Epithelial cell of prostate (primary cell): ENCODE measurements at places on chromosomes 11 and 22.

GRCh38 chr11:23078289-23078971 lies 218.2 kb upstream of the CCDC179 start:
- DNase-seq = no peak

- no peak for DNase-seq
Measured at GRCh38 chr11:108592591-108593213, 866 bp downstream of the EXPH5 start.

DNA sequence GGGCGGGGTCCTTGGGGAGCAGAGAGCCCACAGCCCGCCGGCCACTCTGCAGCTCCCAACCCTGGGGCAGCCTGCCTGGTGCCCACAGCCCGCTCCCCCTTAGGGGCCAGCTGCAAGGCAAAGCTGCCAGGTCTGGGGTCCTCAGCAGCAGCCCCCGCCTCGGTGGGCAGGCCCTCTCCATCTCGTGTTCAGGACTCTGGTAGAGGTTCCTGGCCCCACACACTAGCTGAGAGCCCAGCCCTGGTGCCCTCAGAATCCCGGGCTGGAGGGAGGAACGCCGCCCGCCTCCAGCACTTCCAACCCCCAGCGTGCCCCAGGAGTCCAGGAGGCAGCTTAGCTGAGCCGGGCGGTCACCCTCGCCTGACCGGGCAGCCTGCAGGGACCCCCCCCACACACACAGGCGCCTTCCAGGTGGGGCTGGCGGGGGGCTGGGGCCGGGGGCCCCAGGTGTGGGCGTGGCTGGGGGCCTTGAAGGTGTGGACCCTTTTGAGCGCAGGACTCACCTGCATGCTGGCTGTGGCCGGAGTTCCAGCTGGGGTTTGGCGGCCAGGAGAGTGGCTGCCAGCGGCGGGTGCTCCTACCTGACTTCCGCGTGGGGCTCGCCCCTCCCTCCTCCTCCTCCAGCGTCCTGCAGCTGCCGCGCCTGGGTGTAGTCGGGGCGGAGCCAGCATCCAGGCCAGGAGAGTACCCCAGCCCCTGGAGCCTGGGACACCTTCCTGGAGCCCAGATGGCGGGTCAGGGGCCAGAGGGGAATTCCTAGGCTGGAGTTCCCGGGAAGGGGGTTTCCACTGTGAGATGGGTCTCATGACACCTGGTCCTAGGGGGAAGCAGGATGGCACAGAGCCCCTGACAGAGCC lies at the start of gene ANO9:
ANO9 (minus strand) TSS at position 594 of the 857 bp plus-strand sequence; CDS start at position 509, 85 bp downstream.
- DNase-seq = no peak

DNA sequence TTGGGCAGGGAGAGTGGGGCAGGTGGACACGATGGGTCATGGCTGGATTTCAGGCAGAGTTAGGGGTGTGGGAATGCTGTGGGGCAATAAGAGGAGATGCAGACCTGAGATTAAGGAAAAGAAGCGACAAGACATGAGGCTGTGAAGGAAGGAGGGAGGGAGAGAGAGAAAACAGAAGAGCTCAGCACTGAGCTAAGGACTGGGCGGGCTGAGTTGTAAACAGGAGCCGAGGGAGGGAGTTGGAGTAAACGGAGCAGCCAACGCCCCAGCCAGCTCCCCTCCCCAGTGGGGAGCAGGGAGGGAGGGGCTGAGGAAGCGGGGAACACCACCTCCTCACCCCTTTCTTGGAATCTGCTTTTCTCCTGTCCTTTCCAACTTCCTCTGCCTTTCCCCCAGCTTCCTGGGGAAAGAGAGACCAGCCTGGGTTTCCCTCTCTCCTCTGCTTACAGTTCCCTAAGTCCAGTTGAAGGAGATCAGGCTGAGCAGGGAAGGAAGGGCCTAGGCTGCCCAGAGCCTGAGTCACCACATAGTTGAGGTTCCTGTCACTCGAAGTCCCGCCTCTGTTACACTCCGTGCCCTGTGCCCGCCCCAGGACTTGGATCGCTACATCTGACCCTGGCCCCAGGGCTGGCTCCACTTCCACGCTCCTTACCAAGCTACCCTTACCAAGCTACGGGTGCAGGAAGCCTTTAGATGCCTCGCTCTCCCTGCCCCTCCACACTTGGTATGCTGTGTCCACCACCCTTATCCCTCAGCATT lies 6.7 kb upstream of the AHNAK start:
- peak; percentile 77 for DNase-seq

DNA sequence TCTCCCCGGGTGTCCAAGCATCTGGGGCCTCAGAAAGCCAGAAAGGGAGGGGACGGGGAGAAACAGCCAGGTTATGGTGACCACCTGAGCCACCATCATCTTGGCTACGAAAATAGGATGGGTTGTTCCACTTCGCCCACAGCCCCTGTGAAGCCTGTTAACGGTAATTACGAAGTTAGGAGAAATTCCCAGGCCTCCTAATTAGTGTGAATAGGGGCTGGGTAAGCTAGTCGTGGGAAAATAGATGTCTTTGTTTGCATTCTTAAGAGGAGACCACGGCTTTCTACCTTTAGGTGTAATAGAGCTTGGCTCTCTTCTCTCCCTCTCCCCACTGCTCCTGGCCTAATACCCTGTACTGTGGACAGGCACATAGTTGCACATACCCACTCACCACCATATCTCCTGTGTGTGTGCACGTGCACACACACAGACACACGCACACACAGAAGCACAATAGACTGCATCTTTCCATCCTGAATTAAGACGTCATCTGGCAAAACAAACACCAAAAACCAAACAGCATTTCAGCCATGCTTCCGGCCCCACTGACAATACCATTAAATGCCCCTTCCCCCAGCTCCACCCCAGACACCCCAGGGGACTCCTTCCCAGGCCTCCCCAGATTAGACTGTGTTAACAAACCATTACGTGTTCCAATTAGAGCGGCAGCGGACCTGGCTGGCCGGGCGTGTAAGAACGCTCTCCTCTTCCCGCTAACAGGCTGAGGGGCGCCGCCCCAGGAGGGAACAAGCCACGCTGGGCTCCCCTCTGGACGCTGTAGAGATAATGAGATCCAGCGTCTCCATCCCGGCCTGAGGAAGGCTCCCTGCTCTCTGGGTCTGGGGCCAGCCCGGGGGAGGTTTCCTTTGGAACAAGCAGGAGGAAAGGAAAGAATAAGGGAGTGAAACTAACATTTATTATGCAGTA lies 72.8 kb downstream of the TP53I11 start:
- DNase-seq = no peak

DNA sequence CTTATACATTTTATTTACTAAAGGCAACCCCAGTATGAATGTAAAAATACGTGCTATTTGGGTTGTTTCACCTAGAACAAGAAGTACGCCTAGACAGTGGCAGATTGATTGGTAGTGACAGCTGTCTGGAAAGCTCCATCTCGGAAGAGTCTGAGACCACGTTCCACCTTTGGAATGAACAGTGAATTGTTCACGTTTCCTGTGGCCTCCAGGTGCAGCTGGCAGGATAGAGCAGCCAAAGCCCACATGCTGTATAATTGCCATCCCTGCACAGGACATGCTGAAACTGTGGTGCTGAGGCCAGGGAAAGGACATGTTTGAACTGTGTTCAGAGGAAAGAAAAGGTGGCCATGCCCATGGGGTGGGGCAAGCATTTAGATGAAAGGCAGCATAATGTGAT lies 218.7 kb upstream of the MTNR1B start:
- DNase-seq = no peak

DNA sequence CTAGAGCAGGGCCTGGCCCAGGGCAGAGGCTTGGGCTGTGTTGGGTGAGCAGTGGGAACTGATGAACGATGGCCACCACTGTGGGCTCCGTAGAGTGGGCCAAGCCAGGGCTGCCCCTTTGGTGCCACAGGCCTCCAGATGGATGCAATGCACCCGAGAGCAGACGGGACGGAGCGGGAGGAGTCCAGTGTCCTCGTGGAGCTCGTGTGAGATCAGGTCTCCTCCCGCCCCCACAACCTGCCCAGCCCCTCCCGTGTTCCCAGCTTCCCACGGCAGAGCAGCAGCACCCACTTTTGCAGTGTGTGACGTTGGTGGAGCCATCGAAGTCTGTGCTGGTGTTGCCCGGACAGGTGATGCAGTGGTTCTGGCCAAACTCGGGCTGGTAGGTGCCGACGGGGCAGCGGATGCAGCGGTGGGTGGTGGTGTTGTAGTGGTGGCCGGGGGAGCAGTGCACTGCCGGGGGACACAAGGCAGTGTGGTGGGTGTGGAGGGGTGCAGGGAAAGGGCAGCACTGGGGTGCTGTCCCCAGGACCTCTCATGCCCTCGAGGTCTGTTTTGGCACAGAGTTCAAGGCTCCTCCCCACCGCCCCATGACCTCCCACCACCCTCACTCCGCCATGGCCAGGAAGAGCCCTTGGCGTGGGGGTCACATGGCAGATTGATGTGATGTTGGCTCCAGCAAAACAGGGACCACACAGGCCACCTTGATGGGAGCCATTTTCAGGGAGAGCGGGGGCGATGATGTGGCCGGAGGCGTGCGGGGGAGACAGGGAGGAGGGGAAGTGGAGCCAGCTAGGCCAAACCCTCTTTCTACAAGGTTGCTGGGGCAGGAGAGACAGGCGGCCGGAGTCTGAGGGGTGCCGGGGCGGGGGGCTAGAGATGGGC lies 23.9 kb upstream of the TTLL12 start:
- no peak for DNase-seq

DNA sequence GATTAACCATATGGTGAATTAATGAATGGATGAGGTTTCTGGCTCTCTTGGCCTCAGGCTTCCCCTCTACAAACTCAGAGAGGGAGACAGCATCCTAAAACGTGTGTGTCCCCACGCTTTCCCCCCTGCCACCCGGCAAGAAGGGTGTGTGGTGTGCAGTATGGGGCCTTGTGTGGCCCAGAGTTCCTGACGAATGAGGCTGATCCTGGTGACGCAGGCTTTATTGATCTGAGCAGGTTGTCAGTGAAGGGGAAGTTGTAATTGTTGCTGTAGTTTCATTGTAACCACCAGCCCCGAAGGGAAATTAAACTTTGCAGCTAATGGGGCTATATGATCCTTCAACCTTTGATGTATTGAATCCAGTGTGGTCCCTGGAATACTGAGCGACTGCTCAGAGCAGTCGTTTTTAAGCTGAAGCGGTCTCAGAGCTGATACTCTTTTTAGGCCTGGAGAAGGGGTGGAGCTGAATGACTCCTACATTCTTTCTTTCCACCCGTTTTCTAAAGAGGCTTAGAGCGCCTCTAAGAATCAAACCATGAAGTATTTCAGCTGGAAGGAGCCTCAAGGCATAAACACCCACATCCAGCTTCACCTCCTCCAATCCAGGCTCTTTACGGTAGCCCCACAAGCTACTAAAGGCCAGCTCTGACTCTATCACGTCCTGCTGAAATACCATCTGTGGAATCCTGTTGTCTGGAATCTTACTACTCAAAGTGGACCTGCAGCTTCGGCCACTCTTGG lies 284.7 kb downstream of the MIAT start:
- DNase-seq = no peak

DNA sequence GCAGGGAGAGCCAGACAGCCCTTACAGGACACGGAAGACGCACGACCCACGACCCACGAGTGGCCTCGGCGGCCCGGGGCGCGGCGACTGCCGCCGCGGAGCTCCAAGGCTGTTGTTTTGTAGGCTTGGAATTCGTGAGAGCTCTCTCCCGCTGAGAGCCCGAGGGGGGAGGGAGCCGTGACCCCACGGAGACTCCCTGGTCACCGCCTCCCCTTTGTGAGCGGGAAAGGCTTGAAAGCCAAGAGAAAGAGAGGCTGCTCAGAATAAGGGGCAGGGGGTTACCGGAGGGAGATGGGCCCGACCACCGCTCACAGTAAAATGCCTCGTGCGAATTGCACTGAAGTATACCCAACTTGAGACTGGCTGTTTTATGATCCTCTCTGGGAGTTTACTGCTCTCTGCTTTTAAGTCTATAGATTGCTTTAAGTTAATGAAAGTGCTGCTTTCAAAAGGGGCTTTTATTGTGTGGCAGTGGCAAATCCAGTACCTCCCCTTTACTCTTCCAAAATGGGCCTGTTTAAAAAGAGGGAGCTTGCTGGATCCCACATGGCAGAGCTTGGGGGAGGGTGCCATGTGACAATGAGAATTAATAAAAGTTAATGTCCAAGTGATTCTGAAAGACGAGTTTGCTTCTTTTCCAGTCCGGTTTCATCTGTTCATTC lies 2.9 kb downstream of the PKNOX2 start:
- no peak for DNase-seq

GRCh38 chr11:113168354-113169342 lies 145.7 kb upstream of the TTC12 start:
- no peak for DNase-seq

- no peak for DNase-seq
Measured at GRCh38 chr22:37906364-37907008, 389 bp downstream of the MICALL1 start.

- peak; percentile 78 for DNase-seq
Measured at GRCh38 chr11:12086271-12087074, 23.9 kb upstream of the MICAL2 start.

DNA sequence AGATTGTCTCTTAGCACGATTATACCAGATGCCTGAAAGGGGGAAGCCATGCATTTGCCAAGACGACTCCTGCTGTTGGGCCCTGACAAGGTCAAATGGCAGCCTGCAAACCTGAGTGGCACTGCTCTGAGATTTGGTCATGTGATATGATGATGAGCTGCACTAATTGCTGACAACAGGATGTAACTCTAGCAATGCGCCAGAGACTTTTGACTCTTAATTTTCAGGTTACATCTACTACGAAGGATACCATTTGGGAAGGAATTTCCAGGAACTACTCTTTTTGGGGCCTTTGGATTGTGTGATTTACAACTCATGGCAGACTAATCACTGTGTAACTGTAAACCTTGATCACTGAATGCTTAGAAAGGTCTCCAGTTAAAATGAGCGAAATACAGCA lies 13.1 kb downstream of the TREH start:
- no peak for DNase-seq

DNA sequence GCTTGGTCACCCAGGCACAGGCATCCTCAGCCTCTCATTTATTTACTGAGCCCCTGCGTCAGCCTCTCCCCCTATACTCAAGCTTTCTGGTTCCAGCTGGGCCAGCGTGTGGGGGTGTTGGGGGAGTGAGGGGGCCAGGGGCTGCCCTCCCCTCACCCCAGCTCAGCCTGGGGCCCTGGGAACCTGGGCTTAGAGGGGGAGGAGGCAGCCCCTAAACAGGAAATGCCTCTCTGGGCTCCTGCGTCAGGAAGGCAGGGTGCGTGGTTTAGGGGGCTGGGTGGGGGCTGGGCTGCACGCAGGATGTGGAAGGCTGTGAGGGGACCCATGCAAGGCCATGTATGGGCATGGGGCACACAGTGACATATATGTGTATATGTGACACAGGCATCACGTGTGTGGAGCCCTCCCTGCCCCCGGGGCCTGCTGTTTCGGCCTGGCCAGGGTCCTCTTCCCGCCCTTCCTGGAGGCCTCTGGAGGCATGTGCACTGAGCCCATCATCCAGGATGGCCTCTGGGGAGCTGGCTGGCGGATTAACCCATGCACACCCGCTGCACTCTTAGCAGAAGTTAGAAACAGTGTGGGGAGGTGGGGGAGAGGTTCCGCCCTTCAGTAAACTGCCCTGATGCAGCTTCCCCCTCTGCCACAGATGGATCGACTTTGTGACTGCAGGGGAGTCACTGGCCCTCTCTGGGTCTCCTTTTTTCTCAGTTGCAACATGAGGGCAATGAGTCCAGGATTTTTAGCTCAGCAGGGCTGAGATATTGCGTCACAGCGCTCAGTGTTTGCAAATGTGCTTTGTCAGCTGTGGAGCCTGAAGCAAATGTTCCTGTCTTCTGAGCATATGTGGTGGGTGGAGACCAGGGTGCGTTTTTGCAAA lies 1.1 kb upstream of the CD248 start:
- DNase-seq = no peak

GRCh38 chr11:112790286-112790685 lies 170.9 kb upstream of the NCAM1 start:
- DNase-seq = no peak

- peak; percentile 26 for DNase-seq
Measured at GRCh38 chr22:45918459-45919370, 58.2 kb downstream of the WNT7B start.

GRCh38 chr22:45308957-45309421 lies 745 bp upstream of the FAM118A start:
- no peak for DNase-seq

GRCh38 chr22:49380828-49381114 lies 446.9 kb downstream of the BRD1 start:
- DNase-seq = no peak
